ENCODE measurements at places on chromosomes 3 and 15.

- no peak for DNase-seq
These were observed 127.6 kb upstream of the ACP3 start for GRCh38 chr3:132189601-132190000.

- peak; percentile 54 for DNase-seq
These were observed 5.1 kb downstream of the ACAA1 start for GRCh38 chr3:38131621-38132369.

DNA sequence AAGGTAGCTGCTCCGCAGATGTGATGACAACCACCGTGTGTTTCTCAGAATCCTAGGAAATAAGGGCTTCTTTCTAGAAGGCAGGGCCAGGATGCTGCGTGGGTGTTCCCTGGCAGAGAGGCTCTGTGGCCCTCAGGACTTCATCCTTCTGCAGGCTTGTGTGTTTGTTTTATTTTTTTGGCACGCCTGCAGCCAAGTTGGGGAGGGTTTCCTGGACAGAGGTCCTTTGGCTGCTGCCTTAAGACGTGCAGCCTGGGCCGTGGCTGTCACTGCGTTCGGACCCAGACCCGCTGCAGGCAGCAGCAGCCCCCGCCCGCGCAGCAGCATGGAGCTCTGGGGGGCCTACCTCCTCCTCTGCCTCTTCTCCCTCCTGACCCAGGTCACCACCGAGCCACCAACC lies at the start of gene CLEC3B:
Gene CLEC3B (plus strand): TSS at position 266 of the 400 bp plus-strand sequence. CDS start 60 bp downstream, at position 326.
- DNase-seq = no peak

DNA sequence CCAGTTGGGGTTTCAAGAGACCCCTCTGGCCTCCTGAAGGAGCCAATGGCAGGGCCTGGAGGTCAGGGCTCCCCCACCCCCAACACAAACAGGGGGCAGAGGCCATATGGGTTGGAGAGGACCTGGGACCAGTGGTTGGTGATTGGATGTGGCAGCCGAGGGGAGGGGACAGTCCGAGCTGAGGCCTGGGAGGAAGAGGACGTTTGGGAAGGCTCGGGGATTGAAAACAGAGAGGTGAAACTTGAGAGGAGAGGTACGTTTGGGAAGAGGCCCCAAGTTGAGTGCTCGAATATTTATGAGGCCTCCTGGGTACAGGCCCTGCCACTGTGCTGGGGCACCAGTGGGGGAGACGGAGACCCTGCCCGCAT lies 53.7 kb downstream of the DNAJB8 start:
- no peak for DNase-seq

DNA sequence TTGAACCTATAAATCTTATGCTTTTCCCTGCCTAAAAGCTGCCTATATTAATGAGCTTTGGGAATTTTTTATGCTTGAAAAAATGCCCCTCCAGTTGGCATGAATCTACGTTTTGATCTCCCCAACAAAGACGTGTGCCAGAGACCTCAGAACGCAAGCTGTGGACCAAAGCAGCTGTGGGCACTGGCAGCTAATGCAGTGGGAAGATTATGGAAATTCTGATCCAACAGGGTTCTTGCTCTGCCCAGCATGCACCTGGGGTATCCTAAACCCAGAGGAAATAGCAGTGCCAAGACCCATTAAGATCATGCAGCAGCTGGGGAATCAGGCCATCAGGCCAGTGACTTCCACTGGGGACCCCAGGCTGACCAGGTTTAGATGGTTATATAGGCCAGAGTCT lies 423.0 kb downstream of the ZBBX start:
- no peak for DNase-seq

DNA sequence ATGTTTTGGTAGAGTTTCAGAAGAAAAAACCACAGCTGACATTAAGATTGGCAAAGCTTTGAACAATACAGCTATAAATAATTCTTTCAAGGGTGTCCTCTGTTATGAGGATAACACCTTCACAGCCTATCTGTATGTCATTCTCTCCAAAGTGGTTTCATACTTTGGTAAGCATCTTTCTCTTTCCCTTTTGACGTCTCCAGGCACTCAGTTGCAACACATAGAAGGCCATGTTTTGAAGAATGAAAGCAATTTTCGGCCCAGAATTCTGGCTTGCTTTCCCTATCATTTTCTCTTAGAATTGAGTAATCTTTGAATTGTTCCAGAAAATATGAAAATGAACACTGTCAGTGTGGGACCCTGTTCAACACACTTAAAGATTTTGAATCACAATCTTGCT lies 200.0 kb upstream of the CBLB start:
- no peak for DNase-seq

GRCh38 chr3:72227486-72228070 lies 442.6 kb upstream of the PROK2 start:
- peak; percentile 2 for DNase-seq

GRCh38 chr3:51083490-51083889 lies 301.6 kb upstream of the MANF start:
- no peak for DNase-seq

DNA sequence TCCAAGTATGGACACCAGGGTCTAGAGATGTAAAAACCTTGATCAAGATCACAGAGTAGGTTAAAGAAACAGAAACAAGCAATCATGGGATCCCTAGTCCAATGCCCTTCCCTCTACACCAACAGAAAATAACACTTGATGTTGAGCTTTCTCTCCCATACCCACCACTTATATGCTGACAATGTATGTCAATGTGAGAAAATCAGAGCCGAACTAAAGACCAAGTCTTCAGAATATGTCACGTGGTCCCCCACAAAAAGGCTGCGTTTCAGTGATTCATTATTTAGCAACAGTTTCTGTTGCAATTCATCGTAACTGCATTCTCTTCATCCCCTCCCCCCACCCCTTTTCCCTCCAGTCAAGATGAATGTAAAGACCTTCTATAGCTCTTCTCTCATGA lies 278.9 kb upstream of the STT3B start:
- DNase-seq = no peak

GRCh38 chr3:166425021-166425420 lies 587.8 kb upstream of the BCHE start:
- DNase-seq = no peak

DNA sequence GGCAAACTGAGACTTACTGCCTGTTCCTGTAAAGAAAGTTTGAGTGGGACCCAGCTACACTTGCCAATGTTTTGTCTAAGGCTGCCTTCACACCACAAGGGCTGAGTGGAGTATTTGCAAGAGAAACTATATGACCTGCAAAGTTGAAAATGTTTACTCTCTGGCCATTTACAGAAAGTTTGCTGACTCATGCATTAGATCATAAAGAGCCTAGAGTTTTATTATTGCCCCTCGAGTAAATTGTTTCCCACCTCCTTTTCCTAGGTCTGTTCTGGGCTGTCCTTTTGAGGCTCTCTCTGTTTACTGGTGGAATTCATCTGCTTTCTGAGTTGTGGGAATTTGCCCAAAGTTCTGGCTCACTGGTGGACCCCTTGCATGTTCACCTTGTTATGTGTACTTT lies 6.7 kb upstream of the PROK2 start:
- DNase-seq = no peak

DNA sequence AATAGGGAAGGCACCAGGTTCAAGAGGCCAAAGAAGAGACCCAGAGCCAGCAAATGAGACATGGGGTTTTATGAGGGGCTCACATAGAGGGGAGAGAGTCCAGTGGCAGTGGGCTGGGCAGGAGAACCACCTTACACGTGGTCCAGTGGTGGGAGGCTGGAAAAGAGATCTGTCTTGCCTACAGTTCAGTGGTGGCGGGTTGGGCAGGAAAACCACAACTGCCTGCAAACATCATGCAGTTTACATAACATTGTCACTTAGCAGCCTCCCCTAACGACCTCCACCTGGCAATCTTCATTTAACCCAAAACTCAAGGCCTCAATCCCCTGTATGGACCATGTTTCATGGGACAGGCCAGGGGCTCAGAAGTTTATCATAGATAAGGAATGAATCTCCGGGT lies 29.1 kb downstream of the CRYGS start:
- DNase-seq = peak; percentile 45

GRCh38 chr3:122004991-122005565 lies 17.0 kb downstream of the ILDR1 start:
- DNase-seq = no peak
